Cortex of kidney (tissue), 1 donor: ENCODE measurements at places on chromosomes 5 and 9.

DNA sequence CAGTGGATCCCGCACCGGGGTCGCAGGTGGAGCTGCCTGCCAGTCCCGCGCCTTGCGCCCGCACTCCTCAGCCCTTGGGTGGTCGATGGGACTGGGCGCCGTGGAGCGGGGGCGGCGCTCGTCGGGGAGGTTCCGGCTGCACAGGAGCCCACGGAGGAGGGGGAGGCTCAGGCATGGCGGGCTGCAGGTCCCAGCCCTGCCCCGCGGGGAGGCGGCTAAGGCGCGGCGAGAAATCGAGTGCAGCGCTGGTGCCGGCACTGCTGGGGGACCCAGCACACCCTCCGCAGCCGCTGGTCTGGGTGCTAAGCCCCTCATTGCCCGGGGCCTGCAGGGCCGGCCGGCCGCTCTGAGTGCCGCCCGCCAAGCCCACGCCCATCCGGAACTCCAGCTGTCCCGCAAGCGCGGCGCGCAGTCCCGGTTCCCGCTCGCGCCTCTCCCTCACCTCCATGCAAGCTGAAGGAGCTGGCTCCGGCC, 120.6 kb upstream of the MEF2C start:
- no peak for DNase-seq

GRCh38 chr5:88480245-88480644, 211.6 kb upstream of the TMEM161B start:
- no peak for DNase-seq

DNA sequence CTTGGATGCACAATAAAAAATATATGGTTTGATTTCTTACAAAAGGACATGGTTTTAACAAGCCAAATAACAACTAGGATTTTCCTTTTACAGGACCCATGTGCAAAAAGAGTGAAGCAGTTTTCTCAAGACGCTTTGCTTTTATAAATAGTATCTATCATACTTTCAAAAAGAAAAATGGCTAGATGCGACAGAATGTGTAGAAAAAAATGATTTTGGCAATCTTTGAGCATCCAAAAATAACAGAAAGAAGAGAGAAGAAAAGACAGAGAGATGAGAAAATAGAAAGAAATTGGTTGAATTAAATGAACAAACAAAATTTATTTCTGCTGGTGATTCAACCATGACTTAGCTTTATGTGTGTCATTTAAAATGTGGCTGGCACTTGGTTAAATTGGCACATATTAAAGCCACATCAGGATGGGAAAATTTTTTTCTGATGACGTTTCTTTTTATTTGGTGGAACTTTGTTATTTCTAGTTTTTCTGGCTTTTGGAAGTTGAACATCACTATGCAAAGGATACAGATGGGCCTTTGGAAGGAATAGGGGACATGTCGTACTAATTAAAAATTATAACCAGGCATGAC, 35.6 kb upstream of the NREP start:
- DNase-seq, result no peak

- DNase-seq, result no peak
Measured at GRCh38 chr5:93566091-93566490, 14.9 kb downstream of the NR2F1-AS1 start.

- no peak for DNase-seq
Measured at GRCh38 chr9:14136646-14137370, 177.1 kb downstream of the NFIB start.

DNA sequence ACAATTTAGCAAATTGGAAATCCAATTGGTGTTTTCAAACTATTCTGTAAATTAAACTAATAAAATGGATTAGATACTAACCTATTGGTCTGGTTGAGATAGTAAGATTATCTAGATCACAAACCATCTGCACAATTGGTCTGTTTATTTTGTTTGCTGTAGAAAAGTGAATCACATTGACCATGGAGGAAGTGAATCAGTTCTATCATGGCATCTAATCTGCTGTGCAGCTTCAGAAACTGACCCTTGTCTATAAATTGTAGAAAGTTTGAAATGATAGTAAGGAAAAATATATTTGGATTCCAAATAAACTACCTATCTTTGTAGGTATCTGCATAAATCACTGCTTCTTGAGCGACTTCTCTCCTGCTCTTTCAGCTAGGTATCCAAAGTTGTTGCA, 1865.4 kb downstream of the MAT2B start:
- DNase-seq, result no peak

GRCh38 chr9:104765138-104765537, 1.2 kb downstream of the NIPSNAP3B start:
- DNase-seq, result no peak
